ENCODE measurements at places on chromosomes 11 and 22. TPM values are rescaled to one million over a fixed set of nuclear protein-coding genes. Genes with fewer than 3 reads are reported as not detected.
A peak's percentile ranks its signal among the peaks of the same experiment; 100 is the strongest.

DNA sequence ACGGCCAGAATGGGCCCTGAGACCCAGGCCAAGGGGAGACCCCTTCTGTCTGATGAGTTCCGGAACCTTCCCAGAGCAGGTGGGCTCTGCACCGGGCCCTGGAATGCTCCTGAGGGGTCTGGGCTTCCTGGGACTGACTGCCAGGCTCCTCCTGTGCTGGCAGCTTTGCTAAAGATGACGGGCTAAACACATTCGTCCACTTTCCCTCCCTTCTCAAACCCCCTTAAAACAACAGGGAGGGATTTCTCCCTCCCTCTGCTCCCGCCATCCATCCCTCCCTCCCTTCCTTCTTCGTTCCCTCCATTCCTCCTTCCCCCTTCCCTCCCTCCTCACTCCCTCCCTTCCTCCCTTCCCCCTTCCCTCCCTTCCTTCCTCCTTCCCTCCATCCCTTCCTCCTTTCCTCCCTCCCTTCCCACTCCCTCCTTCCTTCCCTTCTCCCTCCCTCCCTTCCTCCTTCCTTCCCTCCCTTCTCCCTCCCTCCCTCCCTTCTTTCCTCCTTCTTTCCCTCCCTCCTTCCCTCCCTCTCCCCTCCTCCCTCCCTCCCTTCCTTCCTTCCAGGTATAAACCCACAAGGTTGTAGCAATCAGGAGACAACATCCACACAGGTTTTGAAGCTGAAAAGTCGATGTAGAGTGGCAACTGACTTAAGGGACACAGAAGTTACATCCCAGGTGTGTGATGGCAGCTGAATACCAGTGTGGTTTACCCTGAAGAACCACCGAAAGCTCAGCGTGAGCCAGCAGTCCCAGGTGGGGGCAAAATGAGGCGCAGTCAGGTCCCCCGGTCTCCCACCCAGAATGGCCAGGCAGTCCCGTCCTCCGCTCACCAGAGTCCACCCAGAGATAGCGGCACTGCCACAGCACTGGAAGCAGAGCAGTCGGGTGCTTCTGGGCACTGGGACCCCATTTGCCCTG, 18.8 kb upstream of the MGAT3 start:
- H3K4me1 ChIP-seq = peaks cover 13% of the 10 kb centered on the region
- no peaks in the 10 kb centered on the region for H3K36me3 ChIP-seq
- H3K4me3 ChIP-seq = no peak overlapping the region
- no peak overlapping the region for H3K27ac ChIP-seq
- H3K27me3 ChIP-seq = peaks cover 10% of the 10 kb centered on the region
- no peak for DNase-seq

GRCh38 chr22:49674479-49675050, 153.1 kb downstream of the BRD1 start:
- DNase-seq = no peak
- no peak overlapping the region for H3K4me3 ChIP-seq
- peaks cover 13% of the 10 kb centered on the region for H3K4me1 ChIP-seq
- H3K36me3 ChIP-seq = no peaks in the 10 kb centered on the region

- H3K4me1 ChIP-seq = peaks cover 92% of the 10 kb centered on the region
- H3K4me3 ChIP-seq = peak overlapping the region; percentile 51
- H3K27me3 ChIP-seq = no peaks in the 10 kb centered on the region
- no peak for DNase-seq
- H3K27ac ChIP-seq = peak overlapping the region; percentile 91
These were observed 29.0 kb downstream of the MYH9 start for GRCh38 chr22:36358533-36359469.

DNA sequence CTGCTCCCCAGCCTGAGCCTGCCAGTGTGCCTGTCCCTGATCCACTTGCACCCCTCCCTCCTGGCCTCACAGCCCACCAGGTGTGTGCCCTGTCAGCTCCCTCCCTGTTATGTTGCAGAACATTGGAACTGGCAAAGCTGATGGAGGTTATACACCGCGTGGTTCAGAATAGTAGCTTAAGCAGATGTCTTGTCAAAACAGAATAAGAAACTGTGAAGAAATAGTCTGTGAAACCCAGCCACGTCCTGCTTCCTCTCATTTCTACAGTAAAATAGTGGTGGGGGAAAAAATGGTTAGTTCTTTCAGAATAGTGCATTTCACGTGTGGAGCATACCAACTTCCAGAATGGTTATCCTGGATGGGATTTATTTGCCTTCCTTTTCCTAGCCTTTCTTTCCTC, 161.2 kb upstream of the NAV2 start:
- peaks cover 2% of the 10 kb centered on the region for H3K27me3 ChIP-seq
- no peaks in the 10 kb centered on the region for H3K4me1 ChIP-seq
- no peak overlapping the region for H3K4me3 ChIP-seq
- H3K27ac ChIP-seq = no peak overlapping the region
- no peak for DNase-seq

- H3K27ac ChIP-seq = no peak overlapping the region
- H3K36me3 ChIP-seq = no peaks in the 10 kb centered on the region
- H3K27me3 ChIP-seq = no peaks in the 10 kb centered on the region
- no peak for DNase-seq
- H3K4me3 ChIP-seq = no peak overlapping the region
- H3K4me1 ChIP-seq = no peaks in the 10 kb centered on the region
These were observed 77.2 kb upstream of the CLPB start for GRCh38 chr11:72511393-72512047.

DNA sequence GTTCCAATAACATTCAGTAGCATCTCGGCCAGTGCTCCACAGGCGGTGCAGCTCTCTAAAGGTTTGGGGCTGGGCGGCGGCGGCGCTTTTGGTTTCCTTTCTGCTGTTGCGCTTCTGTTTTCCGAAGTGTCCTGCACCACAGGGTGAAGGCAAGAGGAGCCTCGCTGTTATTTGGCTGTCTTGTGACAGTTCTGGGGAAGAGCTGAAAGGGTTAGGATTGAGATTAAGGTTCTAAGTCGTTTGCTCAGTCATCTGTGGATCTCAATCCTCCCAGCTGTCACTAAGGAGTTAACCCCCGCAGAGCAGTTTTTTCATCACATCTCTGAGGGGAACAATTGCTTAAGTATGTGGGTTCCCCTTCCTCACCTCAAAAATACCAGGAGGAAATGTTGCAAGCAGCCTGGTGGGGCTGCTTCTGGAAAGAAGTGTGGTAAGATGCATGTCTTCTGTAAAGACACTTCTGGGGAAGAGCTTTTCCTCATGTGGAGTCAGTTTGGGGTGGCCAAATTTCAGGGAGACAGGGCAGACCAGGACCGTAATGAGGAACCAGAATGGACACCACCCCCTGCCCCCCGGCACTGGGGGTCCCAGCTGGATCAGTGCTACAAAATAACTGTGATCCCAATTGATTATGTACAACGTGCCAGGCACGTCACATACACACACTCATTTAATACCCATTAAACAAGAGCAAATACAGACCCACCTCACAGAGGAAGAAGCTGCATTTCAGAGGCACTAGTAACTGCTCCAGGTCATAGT, 14.2 kb downstream of the TMEM121B start:
- H3K4me1 ChIP-seq = peaks cover 38% of the 10 kb centered on the region
- H3K27ac ChIP-seq = peak overlapping the region; percentile 81
- H3K4me3 ChIP-seq = peak overlapping the region; percentile 42
- no peaks in the 10 kb centered on the region for H3K27me3 ChIP-seq

DNA sequence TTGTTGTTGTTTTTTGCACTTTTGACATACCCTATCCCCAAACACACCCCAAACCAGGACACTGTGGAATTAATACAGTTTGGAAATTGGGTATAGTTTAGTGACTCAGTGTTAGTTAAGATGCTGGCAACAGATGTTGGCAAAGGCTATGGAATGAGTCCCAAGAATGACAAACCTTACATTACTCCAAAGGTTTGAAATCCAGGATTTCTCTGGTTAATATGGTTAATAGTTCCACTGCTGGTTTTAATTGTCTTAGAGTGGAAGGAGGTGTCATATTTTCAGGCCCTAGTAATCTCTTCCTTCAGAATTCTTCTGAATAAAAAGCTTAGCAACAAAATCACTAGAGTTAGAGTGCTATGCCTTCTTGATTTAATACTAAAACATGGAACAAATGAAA, 775 bp downstream of the LPXN start:
- H3K4me1 ChIP-seq = peaks cover 25% of the 10 kb centered on the region
- peak overlapping the region; percentile 98 for H3K27ac ChIP-seq
- no peaks in the 10 kb centered on the region for H3K27me3 ChIP-seq
- peaks cover 41% of the 10 kb centered on the region for H3K36me3 ChIP-seq
- no peak for DNase-seq

DNA sequence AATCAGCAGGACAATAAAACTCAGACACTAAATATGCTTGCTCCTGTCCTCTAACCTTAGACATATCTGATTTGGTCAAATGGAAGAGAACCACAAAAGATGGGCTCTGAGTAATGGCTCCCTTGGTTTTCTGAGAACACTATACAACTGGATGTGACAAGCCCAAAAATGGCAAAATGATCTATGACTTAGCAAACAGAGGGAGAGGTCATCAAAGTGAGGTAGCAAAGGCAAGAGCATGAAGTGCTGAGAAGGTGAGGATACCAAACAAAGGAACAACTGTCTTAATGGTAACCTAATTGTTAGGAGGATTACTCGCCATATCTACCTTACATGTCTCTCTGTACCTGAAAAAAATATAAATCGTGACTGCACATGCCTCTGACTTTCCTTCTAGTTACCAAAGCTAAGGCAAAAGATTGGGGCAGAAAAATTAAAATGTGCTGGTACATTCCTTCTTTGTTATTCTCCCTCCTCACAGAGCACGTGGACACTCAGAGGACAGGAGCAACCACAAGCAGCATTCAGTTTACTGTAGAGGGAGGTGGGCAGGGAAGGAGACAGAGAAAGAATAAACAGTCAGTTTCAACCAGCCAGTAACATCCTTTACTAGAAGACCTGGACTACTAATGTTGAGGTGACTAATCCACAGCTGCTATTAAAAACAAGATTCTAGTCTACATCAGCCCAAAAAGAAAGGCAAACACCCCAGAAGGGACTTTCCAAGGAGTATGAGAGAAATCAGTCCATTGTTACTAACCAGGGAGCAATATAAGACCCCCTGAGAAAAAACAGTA, 88.8 kb downstream of the AMBRA1 start:
- no peak overlapping the region for H3K4me3 ChIP-seq
- DNase-seq = no peak
- peaks cover 16% of the 10 kb centered on the region for H3K4me1 ChIP-seq
- peaks cover 10% of the 10 kb centered on the region for H3K36me3 ChIP-seq

DNA sequence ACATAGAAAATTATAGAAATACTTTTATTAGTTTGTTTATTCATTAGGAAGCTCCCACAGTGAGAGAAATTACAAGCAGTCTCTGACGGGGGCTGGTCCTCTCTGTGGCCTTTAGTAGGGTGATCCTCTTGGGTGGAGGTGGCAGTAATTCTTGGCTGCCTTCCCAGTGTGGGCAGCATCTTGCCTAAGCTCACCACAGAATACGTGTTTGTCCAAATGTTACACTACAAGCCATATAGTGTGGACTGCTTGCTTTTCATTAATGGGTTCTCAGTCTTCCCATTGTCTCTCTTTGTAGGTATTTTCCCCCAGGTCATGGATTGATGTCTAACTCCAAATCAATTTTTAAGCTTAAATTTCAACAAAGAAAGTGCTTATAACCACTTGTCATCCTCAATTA, 43.3 kb downstream of the ENDOD1 start:
- H3K36me3 ChIP-seq = peaks cover 21% of the 10 kb centered on the region
- no peaks in the 10 kb centered on the region for H3K27me3 ChIP-seq
- H3K4me1 ChIP-seq = peaks cover 16% of the 10 kb centered on the region
- H3K4me3 ChIP-seq = no peak overlapping the region
- no peak overlapping the region for H3K27ac ChIP-seq

GRCh38 chr11:74307434-74307833, 4.0 kb downstream of the P4HA3 start:
- no peak overlapping the region for H3K27ac ChIP-seq
- no peak for DNase-seq
- H3K36me3 ChIP-seq = no peaks in the 10 kb centered on the region
- H3K4me3 ChIP-seq = no peak overlapping the region
- peaks cover 9% of the 10 kb centered on the region for H3K4me1 ChIP-seq

DNA sequence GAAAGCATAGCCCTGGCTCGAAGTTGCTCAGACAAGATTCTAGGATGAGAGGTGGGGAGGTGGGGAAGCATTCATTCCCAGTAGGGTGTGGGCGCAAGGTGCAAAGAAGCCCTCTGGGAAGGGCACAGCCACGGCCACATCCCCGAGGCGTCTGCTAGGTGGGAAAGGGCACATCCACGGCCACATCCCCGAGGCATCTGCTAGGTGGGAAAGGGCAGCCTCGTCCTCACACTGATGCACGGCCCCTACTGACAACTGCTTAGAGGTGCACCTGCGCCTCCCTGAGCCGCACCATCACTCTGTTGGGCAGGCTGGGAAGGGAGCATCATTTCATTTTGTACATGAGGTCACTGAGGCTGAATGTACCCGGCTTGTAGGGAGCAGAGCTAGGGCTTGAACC, 94.6 kb upstream of the PITPNB start:
- H3K27me3 ChIP-seq = no peaks in the 10 kb centered on the region
- no peak overlapping the region for H3K4me3 ChIP-seq
- H3K27ac ChIP-seq = no peak overlapping the region
- no peak for DNase-seq
- no peaks in the 10 kb centered on the region for H3K36me3 ChIP-seq
- no peaks in the 10 kb centered on the region for H3K4me1 ChIP-seq

Gene RAB39A
- total RNA-seq = not detected

GRCh38 chr11:64715756-64716472, 7.1 kb downstream of the NRXN2 start:
- H3K27ac ChIP-seq = no peak overlapping the region
- no peak for DNase-seq
- peaks cover 12% of the 10 kb centered on the region for H3K4me1 ChIP-seq
- H3K36me3 ChIP-seq = no peaks in the 10 kb centered on the region

Data from activated CD8-positive, alpha-beta T cell treated with anti-CD3 and anti-CD28 coated beads for 36 hours (primary cell).